CD4-positive, alpha-beta T cell treated with Interleukin-2 at 100 ng/mL for 4 hours (primary cell): ENCODE measurements at places on chromosomes 1 and 21.

GRCh38 chr1:69707103-69707502, 139.4 kb downstream of the LRRC7 start:
- no peak for DNase-seq

DNA sequence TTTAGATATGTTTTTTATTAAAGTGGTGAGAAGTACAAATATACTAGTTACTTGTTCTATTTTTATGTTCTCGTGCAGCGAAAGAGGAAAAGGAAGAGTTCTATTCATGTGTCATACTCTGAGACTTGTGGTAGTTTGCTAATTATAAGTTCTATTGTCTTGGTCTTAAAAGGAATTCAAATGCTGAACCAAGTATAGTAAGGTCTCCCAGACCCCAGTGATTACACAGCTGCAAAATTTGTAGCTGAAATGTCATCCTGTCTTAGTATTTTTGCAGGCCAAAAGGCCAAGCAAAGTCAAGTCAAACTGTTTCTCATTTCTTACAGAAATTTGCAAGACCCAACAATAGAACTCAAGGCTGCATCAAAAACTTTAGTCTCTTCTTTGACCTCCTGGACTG, 268.7 kb downstream of the CHRM3 start:
- DNase-seq = no peak

DNA sequence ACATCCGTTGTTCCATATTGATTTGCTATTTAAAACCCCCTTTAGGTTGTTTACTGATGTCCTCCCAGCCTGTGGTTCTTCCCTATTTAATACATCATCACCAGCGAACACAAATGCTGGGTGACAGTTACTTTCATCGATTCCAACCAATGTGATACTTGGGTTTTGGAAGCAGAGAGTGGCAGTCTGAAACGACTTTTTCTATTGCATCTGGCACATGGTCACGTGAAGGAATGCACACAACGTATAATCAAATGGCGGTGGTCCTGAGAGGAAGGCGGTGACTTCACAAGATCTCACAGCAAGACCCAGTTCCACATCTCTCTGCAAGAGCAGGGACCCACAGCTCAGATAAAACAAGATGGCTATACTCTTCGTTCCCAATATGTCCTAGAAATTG, 213.9 kb downstream of the DSCAM start:
- no peak for DNase-seq

GRCh38 chr1:33302325-33302724, 18.6 kb downstream of the A3GALT2 start:
- DNase-seq = no peak

DNA sequence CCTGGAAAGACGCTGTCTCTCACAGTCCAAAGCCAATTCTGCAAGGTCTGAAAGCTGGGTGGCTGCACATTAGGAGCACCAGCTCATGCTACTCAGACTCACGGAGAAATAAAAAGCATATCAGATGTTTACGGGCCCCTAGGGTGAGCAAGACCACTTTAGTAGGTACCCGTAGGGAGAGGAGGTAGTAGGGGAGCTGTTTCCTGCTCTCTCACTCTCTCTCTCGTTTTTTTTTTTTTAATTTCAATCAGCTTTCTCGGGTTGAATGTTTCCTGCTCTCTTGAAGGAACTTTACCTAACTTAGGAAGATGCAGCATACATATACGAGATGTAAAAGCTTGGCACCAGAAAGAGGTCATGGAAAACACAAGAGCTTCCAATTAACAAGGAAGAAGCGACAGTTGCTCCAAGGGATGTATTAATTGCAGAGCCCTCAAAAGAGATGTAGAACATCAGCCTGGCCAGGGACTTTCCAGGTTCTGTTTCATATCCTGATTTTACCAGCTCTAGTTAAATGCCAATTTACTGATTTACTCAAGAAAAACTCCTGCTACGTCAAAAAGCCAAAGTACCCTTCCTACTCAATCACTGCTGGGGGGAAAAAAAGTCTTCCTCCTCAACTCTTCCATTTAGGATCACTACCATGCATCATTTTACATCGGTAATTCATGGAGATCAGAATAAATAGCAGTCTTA, 3.1 kb downstream of the LORICRIN start:
- DNase-seq = no peak

GRCh38 chr1:170309389-170310013, 163.7 kb downstream of the NTMT2 start:
- DNase-seq = no peak

DNA sequence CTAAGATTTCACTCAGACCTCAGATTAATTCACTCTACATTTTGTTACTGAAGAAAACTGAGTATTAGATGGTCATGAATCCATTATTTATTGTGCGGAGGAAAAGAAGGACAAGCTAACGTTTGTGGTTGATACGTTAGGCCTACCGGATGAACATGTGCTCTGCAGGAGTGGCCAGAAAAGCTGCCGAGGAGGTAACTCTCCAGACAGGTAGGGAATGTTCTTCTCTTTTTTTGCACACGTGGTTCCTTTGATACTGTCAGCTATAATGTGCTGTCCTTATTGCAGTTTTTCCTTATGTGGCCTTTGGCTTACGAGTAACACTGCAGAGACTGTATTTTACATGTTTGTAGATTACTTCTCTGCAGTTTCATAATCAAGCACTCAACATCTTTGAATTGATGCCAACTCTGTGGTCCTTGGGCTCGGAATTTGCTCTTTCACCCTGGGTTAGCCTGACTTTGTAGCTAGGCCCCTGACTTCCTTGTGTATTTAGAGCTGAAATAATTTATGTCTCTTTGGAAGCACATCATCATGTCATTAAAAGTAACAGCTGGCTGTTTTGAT, 13.6 kb downstream of the MTR start:
- DNase-seq = no peak

DNA sequence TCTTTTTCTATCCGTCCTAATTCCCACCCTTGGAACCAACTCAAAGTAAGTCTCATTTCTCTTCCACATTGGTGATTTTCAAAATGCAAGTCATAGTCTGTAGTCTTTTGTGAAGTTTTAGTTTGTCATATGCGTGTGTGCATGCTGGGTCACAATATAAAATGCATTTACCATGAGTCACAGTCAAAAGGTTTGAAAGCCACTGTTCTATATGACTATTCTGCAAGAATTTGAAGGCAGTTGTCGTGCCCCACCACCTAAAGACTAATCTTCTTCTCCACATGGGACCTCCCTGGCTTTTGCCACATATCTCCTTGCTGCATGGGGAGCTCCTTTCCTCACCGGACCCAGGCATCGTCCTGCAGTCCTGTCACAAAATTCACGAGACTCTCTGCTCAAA, 1.6 kb downstream of the STPG1 start:
- no peak for DNase-seq
